ENCODE measurements at places on chromosomes 1 and 21.

DNA sequence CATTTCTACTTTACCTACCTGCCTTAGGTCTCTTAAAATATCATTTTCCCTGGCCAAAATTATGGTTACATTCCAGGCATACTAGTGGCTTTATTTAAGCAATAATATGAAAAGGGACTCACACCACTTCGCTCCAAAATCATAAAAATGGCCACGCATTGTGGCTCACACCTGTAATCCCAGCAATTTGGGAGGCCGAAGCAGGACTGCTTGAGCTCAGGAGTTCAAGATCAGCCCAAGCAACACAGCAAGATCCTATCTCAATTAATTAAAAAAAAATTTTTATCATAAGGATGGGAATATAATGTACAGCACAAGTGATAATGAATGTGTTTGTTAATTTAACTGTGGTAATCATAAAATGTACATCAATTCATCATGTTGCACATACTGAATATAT, 65.4 kb downstream of the ARID4B start:
- no peak for DNase-seq

- DNase-seq = no peak
Measured at GRCh38 chr1:193432979-193433587, 246.7 kb upstream of the B3GALT2 start.

GRCh38 chr1:241217516-241217915, 139.5 kb downstream of the RGS7 start:
- DNase-seq = no peak

DNA sequence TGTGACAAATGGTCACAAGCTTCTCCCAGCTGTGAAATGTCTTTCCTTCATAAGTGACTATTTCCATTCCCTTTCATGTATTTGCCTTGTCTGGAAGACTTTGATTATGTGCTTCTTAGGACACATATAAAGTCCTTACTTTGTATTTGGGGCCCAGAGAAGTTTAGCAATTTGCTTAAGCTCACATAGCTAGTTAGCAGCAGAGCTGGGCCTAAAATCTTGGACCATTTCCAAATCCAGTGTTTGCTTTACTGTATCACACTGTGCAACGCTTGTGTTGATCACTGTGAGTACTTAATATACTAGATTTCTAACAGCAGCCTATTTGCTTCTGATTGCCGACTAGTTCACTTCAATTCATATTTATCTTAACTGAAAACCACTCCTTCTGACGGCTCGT, 2.2 kb upstream of the KCNA3 start:
- DNase-seq = no peak

DNA sequence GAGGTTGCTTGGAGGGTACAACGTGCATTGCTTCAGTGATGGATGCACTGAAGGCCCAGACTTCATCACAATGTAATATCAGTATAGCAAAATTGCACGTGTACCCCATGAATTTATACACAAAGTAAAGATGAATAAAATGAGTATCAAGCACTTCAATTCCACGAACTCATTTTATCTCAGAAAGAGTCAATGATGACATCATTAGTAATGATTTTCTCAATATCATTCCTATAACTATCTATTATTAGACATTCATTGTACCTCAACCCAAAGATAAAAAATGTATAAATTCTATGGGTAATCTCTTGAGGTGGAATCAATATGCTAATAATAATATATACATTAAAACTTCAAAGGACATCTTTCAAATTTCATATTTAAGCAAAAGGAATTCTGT, 208.4 kb downstream of the COL11A1 start:
- DNase-seq = no peak

GRCh38 chr21:45288441-45288841, 746 bp upstream of the POFUT2 start:
- no peak for DNase-seq
